Fibroblast of lung (primary cell): ENCODE measurements at places on chromosomes 2 and 18. TPM values are rescaled to one million over a fixed set of nuclear protein-coding genes. Genes with fewer than 3 reads are reported as not detected.

GRCh38 chr18:32335228-32335627, 135.5 kb downstream of the GAREM1 start:
- no peaks in the 10 kb centered on the region for H3K4me1 ChIP-seq
- no peak overlapping the region for H3K4me3 ChIP-seq

- no peak overlapping the region for H3K27ac ChIP-seq
- peaks cover 6% of the 10 kb centered on the region for H3K36me3 ChIP-seq
- no peaks in the 10 kb centered on the region for H3K27me3 ChIP-seq
- no peak for DNase-seq
- H3K4me1 ChIP-seq = peaks cover 19% of the 10 kb centered on the region
These were observed 2.1 kb downstream of the RHOB start for GRCh38 chr2:20448977-20449306.

DNA sequence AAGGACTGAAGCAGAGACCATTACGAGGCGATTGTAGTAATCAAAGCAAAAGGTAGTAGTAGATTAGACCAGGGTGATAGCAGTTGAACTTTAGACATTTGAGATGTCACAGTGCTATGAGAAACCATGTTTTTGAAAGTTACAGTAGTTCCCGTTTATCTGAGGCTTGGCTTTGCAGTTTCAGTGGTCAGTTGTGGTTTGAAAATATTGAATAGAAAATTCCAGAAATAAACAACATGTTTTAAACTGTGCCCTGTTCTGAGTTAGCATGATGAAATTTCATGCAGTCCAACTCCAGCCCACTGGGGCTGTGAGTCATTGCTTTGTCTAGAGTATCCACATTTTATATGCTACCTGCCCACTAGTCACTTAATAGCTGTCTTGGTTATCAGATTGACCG, 47.5 kb downstream of the ZNF638 start:
- H3K27ac ChIP-seq = no peak overlapping the region
- H3K36me3 ChIP-seq = peaks cover 4% of the 10 kb centered on the region
- DNase-seq = peak; percentile 84
- H3K4me1 ChIP-seq = peaks cover 3% of the 10 kb centered on the region
- no peaks in the 10 kb centered on the region for H3K27me3 ChIP-seq

- H3K27me3 ChIP-seq = no peaks in the 10 kb centered on the region
- peaks cover 2% of the 10 kb centered on the region for H3K4me1 ChIP-seq
- no peak overlapping the region for H3K4me3 ChIP-seq
- peak; percentile 50 for DNase-seq
- peak overlapping the region; percentile 6 for H3K27ac ChIP-seq
These were observed 135.6 kb downstream of the RBMS1 start for GRCh38 chr2:160358046-160358445.

DNA sequence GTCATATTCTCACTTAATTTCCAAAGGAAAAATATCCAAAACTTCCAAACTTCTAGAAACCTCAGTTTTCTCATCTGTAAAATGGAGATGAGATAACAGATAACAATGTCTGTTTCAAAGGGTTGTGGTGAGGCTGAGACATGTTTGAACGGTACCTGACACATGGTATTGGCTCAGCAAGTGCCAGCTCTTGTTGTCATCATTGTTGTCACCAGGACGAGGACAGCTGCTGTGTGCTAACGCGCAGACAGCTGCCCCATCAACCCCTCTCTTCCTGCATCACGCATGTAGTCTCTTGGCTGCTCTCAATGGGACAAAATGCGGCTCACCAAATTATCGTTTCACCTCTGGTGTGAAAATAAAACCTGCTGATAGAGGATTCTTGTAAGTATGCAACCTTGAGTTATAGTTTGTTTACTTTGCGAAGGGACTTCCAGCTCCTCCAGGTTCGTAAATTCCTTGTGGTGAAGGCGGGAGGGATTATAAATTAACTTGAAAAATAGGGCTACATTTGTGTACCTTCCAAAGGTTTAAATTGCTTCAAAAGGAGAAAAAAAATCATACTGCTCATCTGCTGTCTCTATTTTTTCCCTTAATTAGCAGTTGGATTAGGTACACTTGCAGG, 605.4 kb downstream of the BCL11A start:
- no peak overlapping the region for H3K27ac ChIP-seq
- H3K27me3 ChIP-seq = no peaks in the 10 kb centered on the region
- H3K4me3 ChIP-seq = no peak overlapping the region
- DNase-seq = no peak
- H3K36me3 ChIP-seq = no peaks in the 10 kb centered on the region

GRCh38 chr18:627231-627630, 30.2 kb upstream of the TYMS start:
- peak; percentile 37 for DNase-seq
- H3K27me3 ChIP-seq = no peaks in the 10 kb centered on the region
- no peaks in the 10 kb centered on the region for H3K36me3 ChIP-seq
- H3K4me3 ChIP-seq = no peak overlapping the region

GRCh38 chr2:37912056-37912455, 13.0 kb upstream of the RMDN2 start:
- DNase-seq = peak; percentile 60
- no peaks in the 10 kb centered on the region for H3K27me3 ChIP-seq
- H3K4me1 ChIP-seq = peaks cover 2% of the 10 kb centered on the region
- H3K27ac ChIP-seq = no peak overlapping the region
- no peak overlapping the region for H3K4me3 ChIP-seq

DNA sequence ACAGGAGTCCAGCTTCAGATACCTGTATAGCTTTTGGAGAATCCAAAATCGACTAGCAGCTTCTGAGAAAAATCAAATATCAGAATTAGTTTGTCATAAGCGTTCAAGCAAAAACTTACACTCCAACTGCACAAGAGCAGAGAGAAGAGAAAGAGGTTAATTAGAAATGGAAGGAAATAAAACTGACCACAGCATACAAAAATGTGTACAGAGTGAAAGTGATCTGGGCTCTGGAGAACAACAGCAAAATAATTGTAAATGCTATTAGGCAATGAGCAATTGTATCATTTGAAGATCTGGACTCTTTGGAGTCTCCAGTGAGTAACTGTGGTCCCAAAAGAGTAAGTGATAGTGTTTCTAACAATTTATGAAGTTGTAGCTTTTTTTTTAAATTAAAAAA, 867.3 kb downstream of the TRIB2 start:
- no peak overlapping the region for H3K27ac ChIP-seq
- H3K4me3 ChIP-seq = no peak overlapping the region
- no peaks in the 10 kb centered on the region for H3K36me3 ChIP-seq
- no peak for DNase-seq

GRCh38 chr2:216130346-216130971, 21.3 kb downstream of the XRCC5 start:
- H3K27me3 ChIP-seq = no peaks in the 10 kb centered on the region
- peak; percentile 79 for DNase-seq
- no peaks in the 10 kb centered on the region for H3K4me1 ChIP-seq
- H3K4me3 ChIP-seq = no peak overlapping the region
- peaks cover 21% of the 10 kb centered on the region for H3K36me3 ChIP-seq

- no peaks in the 10 kb centered on the region for H3K27me3 ChIP-seq
- DNase-seq = peak; percentile 85
- H3K36me3 ChIP-seq = peaks cover 8% of the 10 kb centered on the region
- peaks cover 20% of the 10 kb centered on the region for H3K4me1 ChIP-seq
- peak overlapping the region; percentile 78 for H3K27ac ChIP-seq
These were observed 69.5 kb downstream of the ANTXR1 start for GRCh38 chr2:69082430-69082997.

DNA sequence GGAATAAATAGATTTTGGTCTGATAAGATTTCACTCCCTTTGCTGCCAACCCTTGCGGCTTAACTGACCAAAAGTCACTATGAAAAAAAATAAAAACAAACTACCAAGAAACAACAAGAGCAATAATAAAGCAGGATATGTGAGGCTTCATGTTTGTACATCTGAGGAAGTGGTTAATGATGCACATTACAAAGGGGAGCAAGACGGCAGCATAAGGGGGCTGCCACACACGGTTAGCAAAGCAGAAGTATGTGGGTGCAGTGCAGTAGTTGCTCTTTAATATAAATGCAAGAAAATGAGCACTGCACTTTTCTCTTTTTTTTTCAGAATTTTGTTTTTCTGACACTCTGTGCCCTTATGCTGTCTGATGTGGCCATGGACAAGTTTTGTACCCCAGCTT, 377.1 kb upstream of the CNTNAP5 start:
- no peaks in the 10 kb centered on the region for H3K36me3 ChIP-seq
- no peak for DNase-seq
- H3K27me3 ChIP-seq = no peaks in the 10 kb centered on the region
- no peaks in the 10 kb centered on the region for H3K4me1 ChIP-seq
- no peak overlapping the region for H3K4me3 ChIP-seq

GRCh38 chr2:10211844-10212422, 89.4 kb downstream of the RRM2 start:
- H3K4me3 ChIP-seq = no peak overlapping the region
- DNase-seq = no peak
- H3K27ac ChIP-seq = no peak overlapping the region
- no peaks in the 10 kb centered on the region for H3K36me3 ChIP-seq
- H3K4me1 ChIP-seq = no peaks in the 10 kb centered on the region
- H3K27me3 ChIP-seq = peaks cover 3% of the 10 kb centered on the region

DNA sequence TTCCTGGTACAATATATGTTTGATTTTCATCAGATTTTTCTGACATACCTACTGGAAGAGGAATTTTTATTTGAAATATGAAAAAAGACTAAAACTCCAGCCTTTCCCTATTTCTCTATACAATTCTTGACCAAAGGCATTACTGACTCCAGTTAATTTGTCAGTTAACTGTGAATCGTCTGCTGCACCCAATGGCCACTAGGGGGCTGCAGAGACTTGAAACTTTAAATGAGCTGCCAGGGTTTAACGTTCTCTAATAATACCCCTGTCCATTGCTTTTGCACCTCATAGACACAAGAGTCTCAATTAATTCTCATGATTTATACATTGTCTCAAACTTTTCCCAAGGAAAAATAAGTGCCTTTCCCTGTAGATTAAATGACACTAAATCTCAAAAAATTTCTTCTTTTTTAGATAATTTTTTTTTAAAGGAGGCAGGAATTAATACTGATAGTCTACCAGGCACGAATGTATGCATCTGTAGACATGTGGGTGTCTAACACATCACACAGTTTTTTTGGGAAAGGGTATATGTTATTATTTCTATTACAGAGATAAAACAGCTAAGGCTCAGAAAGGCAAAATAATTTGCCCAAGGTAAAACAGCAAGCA, 1.8 kb upstream of the ALK start:
- H3K27me3 ChIP-seq = peaks cover 13% of the 10 kb centered on the region
- peak; percentile 46 for DNase-seq
- H3K4me3 ChIP-seq = no peak overlapping the region
- H3K36me3 ChIP-seq = no peaks in the 10 kb centered on the region
- H3K4me1 ChIP-seq = no peaks in the 10 kb centered on the region
- no peak overlapping the region for H3K27ac ChIP-seq

DNA sequence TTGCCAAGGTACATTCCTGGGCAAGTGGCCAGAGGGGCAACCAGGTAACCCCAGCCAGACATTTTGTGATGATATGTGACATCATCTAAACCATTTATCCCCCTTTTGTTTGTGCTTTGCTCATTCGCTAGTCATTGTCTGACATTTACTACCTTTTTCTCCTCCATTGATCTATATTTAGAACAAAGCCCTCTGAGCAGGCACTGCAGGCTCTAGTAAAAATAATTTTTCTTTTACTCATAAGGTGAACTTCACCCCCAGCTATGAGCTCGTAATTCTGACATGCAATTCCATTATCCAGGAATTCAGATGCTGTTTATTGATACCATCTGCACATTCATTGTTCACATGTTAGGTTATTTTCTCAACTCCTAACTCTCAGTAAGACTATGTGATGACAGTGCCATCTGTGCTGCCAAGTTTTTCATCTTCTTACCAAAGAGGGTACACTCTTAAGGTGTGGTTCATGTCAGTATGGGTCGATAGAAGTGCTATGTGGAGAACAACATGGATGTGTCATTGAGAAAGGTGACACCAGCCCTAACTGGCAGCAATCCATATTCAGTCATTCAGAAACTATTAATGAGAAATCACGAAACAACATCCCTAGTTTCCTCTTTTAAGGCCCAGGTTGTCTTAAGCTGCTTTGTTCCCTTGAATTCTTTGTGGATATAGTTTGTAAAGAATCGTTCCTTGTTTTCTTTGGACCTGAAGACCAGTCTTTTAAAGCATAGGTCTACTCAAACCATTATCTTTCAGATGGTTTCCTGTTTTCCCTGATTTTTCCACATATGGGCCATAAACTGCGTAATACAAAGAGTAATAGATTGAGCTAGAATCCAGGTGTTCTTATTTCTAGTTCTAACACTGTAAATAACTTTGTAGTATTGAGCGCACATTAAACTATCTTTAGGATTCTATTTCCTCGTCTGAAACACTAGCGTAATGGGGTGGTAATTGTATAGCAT, 978.1 kb upstream of the CDH2 start:
- H3K36me3 ChIP-seq = no peaks in the 10 kb centered on the region
- H3K27me3 ChIP-seq = no peaks in the 10 kb centered on the region
- H3K4me1 ChIP-seq = peaks cover 8% of the 10 kb centered on the region
- peak overlapping the region; percentile 30 for H3K27ac ChIP-seq
- DNase-seq = peak; percentile 95

DNA sequence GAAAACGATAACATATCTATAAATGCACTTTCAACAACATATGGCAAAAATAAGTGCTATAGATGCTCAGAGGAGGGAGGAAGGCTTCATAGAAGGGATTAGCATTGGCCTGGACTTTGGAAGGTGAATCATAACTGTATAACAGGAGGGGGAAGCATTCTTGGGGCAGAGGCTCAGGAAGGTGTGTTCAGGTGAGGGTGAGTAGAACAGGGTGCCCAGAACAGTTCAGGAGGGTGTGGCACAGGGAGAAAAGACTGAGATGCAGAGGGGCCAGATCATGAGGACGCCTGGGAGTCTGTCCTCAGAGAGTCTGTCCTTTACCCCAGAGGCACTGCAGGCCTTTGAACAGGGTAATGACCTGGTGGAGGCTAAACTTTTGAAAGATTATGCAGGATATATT, 29.3 kb upstream of the MEP1B start:
- H3K4me1 ChIP-seq = no peaks in the 10 kb centered on the region
- H3K4me3 ChIP-seq = no peak overlapping the region
- H3K27ac ChIP-seq = no peak overlapping the region
- H3K36me3 ChIP-seq = no peaks in the 10 kb centered on the region
- no peak for DNase-seq

DNA sequence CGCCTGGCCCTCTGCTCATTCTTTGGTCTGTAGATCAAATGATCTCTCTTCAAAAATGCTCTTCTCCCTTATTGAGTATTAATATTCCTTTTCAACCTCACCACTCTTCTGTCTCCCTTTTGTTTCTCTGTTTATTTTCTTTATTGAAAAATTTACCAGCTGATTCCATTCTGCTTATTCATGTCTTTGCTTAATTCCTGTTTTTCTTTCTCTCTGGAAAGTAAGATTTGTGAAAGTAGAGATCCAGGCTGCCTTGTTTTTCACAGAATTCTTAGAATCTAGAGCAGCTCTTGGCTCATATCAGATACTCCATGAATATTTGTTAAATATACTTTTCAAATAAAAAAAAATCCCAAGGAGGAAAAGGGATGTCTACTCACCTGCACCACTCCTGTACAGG, 157.0 kb downstream of the DOCK10 start:
- H3K4me3 ChIP-seq = no peak overlapping the region
- H3K27me3 ChIP-seq = no peaks in the 10 kb centered on the region
- no peak overlapping the region for H3K27ac ChIP-seq
- H3K36me3 ChIP-seq = no peaks in the 10 kb centered on the region

TMX3 gene
- total RNA-seq = 98.1 and 107 TPM in 2 replicates

CCL20 gene
- not detected in 2 replicates for total RNA-seq

SPATA3 gene
- not detected in 2 replicates for total RNA-seq

C18orf54 gene
- total RNA-seq = 3.3 and 5.6 TPM in 2 replicates

CCBE1 gene
- 60.9 and 122 TPM in 2 replicates for total RNA-seq

C2orf15 gene
- under 0.01 TPM in 1 of 2 replicates, not detected in the other for total RNA-seq

GNLY gene
- total RNA-seq = under 0.01 TPM in 1 of 2 replicates, not detected in the other

OR6B2 gene
- not detected in 2 replicates for total RNA-seq

FAM124B gene
- not detected in 2 replicates for total RNA-seq

SLC38A11 gene
- 0.26 and 0.50 TPM in 2 replicates for total RNA-seq

GPAT2 gene
- 2.8 and 3.9 TPM in 2 replicates for total RNA-seq

LRRC30 gene
- total RNA-seq = not detected in 2 replicates
